ENCODE measurements at places on chromosomes 13 and 19.

DNA sequence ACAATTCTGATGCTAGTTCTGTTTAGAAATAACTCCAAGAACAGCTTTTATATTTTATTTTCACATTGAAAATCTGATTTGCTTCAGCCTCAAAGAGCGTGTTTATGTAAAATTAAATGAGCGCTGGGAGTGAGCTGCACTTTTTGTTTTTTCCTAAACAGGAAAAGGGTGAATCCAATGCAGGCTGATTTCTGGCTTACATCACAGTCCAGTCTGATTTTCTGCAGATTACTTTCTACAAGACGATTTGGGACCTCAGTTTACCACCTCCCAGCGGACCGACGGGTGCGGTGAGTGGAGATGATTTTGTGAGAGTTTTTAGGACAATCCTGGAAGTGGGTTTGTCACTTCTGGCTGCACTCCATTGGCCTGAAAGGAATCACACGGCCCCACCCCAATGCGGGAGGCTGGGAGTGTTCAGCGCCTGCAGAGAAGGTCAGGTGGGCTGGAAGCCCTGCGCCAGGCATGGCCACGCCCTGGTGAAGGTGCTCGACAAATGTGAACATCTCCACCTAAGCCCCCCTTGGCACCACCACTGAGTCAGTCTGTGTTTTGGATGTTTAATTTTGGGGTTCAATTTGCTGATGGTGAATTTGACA lies 90.1 kb downstream of the ANKRD10 start:
- no peak for DNase-seq

DNA sequence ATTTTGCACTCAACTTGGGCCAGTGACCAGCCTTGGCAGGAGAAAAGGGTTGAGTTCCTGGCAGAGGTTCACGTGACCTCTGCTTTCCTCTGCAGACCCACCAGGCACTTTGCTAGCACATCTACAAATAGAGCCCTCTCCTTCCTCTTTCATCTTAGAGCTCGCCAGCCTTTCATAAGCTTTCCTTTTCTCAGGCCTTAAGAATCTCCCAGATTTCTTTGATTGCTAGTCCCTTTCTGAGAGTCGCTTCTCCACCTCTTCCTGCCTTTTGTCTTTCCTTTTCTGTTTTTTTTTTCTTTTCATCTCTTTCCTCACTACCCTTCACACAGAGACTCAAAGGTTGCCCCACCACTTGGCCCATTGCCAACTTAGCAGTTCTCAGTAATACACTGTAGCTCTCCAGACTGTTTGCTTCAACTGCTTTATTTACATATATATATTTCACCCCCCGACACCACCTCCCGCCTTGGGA lies 375.7 kb upstream of the SPRY2 start:
- DNase-seq: no peak

DNA sequence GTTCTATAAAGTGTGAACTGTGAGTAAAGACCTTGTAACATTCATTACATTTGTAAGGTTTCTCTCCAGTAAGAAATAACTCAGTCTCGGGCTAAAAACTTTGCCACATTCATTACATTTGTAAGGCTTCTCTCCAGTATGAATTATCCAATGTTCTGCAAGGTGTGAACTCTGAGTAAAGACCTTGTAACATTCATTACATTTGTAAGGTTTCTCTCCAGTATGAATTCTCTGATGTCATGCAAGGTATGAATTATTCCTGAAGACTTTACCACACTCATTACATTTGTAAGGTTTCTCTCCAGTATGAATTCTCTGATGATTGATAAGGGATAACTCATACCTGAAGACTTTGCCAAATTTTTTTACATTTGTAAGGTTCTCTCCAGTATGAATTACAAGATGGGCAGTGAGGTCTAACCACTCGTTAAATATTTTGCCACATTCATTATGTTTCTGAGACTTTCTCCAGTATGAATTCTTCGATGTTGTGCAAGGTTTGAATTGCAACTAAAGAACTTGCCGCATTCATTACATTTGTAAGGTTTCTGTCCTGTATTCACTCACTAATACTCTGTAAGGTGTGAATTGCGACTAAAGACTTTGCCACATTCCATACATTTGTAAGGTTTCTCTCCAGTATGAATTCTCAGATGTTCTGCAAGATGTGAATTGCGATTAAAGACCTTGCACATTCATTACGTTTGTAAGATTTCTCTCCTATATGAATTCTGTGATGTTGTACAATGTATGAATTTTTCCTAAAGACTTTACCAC lies 21.2 kb downstream of the ZNF578 start:
- DNase-seq: no peak

GRCh38 chr19:50537306-50537685 lies 23.6 kb upstream of the ASPDH start:
- no peak for DNase-seq

DNA sequence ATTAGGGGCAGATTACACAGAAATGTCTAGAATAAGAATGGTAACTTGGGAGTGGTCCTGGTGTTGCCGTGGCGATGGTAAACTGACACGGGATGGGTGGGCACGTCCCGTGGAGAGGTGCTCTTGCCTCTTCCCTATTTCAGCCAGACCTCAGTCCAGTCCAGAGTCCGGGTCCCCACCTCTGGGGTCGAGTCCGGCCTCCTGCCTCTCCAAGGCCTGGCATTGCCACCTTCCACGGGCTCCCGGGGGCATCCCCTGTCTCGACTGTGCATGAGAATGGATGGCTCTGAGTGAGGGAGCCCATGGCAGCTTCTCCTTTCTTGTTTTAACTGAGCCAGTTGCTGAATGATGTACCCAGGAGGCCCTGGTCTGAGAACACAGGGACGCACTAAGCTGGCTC lies 142.3 kb downstream of the SOX1 start:
- no peak for DNase-seq

- DNase-seq: no peak
Measured at GRCh38 chr19:51326216-51327065, 15.0 kb downstream of the IGLON5 start.

- no peak for DNase-seq
Measured at GRCh38 chr13:68550330-68550729, 1320.2 kb upstream of the PCDH9 start.

- DNase-seq: no peak
Measured at GRCh38 chr13:20995245-20995838, 66.0 kb downstream of the LATS2 start.

- no peak for DNase-seq
Measured at GRCh38 chr13:80116107-80116506, 224.8 kb downstream of the SPRY2 start.

GRCh38 chr13:89212186-89212585 lies 1541.0 kb downstream of the SLITRK5 start:
- no peak for DNase-seq

DNA sequence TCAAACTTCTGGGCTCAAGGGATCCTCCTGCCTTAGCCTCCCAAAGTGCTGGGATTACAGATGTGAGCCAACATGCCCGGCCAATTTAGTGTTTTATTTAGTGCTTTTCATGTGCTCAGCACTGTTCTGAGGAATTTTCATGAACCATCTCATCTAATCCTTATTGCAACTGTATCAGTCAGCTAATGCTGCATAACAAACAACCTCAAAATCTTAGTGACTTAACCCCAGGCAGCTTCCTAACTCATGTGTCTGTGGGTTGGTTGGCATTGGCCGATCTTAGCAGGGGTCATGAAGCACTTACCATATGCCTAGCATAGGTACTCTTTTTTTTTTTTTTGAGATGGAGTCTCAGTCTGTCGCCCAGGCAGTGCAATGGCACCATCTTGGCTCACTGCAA lies 6.2 kb upstream of the SDHAF1 start:
- DNase-seq: no peak

DNA sequence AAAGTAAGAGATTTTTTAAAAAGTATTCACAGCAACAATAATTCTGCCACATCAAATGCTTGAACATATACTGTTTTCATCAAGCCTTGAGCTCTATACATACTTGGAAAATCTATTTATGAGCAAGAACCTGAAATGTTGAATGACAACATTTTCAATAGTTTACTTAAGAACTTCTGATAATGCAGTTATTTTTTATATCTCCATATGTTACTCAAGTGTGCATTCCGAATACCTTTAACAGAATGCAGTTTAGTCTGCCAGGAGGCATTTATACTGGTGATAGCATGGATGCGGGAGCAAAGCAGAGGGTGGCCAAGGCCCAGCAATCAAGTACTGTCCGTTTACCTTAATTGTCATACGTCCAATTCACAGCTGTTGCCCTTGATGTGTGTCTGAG lies 589.5 kb downstream of the KCTD12 start:
- no peak for DNase-seq

DNA sequence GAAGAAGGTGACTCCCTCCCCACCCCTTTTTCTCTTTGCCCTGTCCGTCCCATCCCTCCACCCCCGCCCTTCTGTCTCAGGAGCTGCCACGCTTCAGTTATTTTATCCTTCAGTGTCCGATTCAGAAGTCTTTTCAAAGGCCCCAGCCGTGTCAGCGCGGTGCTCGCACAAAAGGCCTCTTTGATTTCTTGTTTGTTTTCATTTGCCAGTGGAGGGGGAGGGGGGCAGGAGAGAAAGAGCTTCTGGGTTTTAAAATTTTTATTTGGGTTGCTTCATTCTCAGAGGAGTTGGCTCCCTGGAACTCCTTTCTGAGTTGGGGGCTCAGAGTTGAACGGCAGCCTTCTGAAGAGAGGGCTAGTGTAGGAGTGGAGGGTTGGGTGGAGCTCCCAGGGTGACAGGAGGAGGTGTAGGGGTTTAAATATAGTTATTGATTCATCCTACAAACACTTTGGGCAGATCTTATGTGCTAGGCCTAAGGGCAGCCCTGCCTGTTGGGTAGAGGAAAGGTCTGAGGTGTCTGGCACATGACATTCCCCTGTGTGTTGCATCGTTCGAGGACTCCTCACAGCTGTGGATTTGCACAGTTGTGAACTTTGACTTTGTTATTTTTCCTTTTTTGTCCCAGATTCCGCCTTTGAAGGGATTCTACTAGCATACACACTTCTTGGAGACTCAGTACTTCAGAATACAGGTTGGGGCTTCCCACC lies 36.8 kb downstream of the NFIX start:
- no peak for DNase-seq

- peak; percentile 21 for DNase-seq
Measured at GRCh38 chr19:1455336-1456120, 5.6 kb downstream of the APC2 start.

DNA sequence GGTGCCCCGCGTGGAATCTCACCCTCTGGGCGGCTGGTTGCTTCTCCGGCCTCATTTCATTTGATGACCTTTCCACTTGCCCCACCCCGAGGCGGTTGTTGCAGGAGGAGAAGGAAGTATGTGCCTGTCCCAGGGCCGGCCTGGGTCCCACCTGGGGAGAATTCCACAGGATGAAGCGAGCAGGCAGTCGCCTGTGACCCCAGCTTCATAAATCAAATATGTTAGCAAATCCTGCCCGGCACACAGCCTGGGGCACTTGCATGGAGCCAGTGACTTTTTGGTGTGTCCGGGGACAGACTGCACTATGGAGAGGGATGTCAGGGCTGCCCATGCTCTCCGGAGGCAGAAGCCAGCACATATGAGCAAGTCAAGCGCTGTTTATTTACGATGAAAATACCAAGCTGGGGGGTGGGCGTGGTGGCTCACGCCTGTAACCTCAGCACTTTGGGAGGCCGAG lies 19.7 kb upstream of the ZBTB7A start:
- DNase-seq: no peak

DNA sequence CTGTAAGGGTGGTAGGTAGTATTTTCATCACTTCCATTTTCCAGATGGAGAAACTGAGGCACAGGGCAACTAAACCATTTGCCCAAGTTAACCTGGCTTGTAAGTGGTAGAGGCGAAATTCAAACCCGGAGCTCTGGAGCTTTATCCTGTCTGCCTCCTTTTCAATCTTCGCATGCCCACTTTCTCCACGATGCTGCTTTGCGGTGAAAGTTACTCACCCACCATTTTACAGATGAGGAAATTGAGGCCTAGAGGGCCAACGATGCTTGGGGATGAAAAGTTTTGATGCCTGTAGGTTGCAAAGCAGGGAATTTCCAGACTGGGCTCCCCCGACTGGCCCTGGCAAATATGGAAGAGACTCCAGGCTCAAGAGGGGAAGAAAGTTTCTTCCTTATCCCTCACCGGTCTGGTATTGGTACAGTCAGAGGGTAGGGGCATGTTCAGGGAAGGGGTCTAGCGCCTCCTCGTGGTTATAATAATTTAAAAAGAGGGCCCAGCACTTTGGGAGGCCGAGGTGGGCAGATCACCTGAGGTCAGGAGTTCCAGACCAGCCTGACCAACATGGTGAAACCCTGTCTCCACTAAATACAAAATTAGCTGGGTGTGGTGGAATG lies 1.9 kb upstream of the SH2D3A start:
- DNase-seq: no peak

GRCh38 chr19:1567848-1568227 lies 287 bp downstream of the MEX3D start:
- DNase-seq: no peak

DNA sequence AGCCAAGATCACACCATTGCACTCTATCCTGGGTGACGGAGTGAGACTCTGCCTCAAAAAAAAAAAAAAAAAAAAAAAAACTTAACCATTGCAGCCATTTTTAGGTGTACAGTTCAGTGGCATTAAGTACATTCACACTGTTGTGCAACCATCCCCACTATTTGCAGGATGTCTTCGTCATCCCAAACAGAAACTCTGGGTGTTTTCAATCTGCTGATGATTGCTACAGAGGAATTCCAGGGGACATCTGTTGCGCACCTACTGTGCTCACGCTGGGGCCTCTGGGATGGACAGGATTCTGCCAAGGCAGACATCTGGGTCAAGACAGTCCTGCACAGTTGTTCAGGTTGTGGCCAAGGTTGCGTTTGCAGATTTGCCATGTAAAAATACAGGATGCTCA lies 2.4 kb upstream of the APOC4 start:
- DNase-seq: no peak

DNA sequence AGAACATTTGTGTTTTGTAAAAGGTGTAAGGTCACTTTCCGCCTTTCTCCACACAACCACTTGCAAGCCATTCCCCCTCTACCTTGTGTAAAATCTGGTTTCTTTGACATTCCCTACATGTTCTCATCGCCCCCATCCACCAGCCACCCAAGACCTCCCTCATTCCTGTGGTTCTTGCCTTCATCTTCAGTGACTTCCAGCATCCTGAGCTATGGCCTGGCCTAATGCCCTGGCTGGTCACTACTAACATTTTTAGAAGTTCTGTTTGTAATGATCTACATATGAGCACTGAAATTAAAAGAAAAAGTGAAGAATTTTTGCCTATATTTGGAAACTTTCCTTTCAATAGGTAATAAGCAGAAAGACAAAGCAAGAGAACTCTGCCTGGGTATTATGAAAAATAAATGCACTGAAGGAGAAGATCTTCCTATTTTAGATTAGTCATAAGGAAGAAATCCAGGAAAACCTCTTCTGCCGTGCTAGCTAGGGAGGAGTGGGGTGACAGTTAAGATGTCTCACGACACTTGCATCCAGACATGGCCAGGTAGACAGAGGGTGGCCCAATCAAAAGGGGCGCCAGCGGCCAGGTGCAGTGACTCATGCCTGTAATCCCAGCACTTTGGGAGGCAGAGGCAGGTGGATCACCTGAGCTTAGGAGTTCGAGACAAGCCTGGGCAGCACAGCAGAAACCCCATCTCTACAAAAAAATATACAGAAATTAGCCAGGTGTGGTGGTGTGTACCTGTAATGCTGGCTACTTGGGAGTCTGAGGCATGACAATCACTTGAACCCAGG lies 28.1 kb upstream of the MPHOSPH8 start:
- no peak for DNase-seq

GRCh38 chr13:76825430-76825829 lies 60.8 kb downstream of the KCTD12 start:
- DNase-seq: no peak

GRCh38 chr13:24011266-24011665 lies 114.0 kb upstream of the C1QTNF9B start:
- no peak for DNase-seq

- DNase-seq: peak; percentile 64
Measured at GRCh38 chr19:48271531-48272151, 1.8 kb downstream of the ZNF114 start.

- no peak for DNase-seq
Measured at GRCh38 chr19:43286786-43287185, 17.5 kb upstream of the PSG9 start.

All from NCI-H446 treated with DMSO at 0.1 percent for 48 hours (cell line).